ENCODE measurements at places on chromosomes 1 and 21.

GRCh38 chr1:116950517-116951199 lies 40.9 kb downstream of the PTGFRN start:
- DNase-seq = no peak

DNA sequence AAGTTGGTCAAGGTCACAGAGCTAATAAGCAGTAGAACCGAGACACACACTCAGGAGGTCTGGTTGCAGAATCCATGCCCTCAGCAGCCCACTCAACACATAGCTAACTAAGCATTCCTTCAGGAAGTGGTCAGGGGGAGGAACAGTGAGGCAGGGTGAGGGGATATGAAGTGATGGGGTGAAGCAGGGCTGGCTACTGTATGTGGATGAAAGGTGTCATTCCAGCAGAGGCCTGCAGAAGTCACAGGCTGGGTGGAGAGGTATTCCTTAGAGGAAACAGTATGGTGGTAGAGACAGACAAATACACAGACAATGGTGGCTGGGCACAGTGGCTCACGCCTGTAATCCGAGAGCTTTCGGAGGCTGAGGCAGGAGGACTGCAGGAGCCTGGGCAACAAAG lies 14.1 kb downstream of the TMCO4 start:
- no peak for DNase-seq

DNA sequence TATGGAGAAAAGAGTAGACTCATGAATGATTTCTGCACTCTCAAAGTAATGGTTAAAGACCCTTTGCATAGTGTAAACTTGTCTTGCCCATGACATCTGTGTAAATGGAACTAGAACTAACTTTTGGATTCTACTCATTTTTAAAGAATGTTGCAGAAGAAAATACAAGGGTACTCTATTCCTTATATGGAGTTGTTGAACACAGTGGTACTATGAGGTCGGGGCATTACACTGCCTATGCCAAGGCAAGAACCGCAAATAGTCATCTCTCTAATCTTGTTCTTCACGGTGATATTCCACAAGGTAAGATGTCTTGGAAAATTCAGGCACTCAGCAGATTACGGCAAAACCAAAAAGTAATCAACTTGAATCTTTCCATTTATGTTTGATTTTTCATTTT lies 19.8 kb downstream of the CCT8 start:
- no peak for DNase-seq

DNA sequence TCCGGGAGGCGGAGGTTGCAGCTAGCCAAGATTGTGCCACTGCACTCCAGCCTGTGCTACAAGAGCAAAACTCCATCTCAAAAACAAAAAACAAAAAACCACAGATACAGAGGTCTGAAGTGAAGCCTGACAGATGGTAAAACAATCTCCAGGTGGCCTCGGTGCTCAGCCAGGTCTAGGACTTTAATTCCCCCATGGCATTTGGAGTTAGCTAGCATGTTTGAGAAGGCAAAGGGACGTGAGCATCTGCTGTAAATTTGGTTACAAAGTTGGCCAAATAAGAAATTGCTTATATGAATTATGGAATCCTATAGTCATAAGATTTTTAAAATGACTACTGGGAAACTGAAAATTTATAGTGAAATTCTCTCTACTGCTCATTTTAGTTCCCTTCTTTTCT lies 98.3 kb upstream of the FMN2 start:
- no peak for DNase-seq

DNA sequence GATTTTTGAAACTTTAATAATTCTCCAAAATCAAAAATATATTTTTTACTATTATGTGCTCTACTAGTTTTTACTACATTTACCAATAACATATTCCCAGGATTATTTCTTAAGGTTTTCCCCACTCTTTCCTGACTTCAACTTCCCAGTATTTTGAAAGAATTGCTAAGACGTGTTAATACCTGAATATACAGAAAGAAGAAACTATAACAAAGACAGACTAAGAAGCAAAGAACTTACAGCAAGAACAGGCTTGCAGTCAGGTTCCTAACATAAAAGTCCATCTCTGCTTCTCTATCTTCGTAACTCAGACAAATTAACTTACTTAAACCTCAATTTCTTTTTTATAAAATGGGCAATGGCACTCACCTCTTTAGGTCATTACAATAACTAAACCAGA lies 63.2 kb downstream of the SRSF11 start:
- no peak for DNase-seq

DNA sequence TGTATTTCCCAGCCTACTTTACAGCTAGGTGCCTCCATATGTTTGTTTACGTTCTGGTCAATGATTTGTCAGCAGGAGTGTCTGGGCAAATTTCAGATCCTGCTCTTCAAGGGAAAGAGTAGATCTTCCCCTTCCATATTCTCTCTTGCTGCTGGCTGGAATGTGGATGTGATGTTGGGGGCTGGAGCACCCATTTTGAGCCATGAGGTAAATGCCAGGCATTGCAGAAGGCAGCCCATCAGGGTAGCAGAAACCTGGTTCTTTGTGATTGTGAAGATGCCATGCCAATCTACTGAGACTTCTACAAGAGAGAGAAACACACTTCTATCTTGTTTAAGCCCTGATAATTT lies 25.1 kb downstream of the RUNX1 start:
- no peak for DNase-seq

GRCh38 chr1:11847667-11848372 lies at the start of gene NPPA:
Gene NPPA, minus strand, starts transcription at chr1:11847783. Its CDS starts 99 bp downstream, at chr1:11847684.
- DNase-seq = no peak

DNA sequence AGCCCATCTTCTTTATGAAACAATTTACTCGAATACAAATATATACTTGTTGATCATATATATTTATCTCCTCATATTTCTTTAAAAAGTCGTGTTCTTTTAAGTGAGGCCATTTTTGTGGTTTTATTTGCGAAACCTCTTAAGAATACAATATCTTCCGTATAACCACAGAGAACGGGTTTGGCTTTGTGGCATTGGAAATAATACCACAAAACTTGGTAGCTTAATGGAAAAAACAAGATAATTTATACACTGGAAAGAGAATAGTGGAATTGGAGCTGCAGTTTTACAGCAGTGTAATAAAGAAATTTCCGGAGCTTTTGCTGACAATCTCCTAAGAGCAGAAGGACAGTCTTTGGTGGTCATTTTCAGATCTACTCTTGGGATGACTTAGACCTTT lies 29.4 kb downstream of the PTGFR start:
- no peak for DNase-seq

GRCh38 chr1:180353945-180354344 lies 123.9 kb downstream of the LHX4 start:
- no peak for DNase-seq

DNA sequence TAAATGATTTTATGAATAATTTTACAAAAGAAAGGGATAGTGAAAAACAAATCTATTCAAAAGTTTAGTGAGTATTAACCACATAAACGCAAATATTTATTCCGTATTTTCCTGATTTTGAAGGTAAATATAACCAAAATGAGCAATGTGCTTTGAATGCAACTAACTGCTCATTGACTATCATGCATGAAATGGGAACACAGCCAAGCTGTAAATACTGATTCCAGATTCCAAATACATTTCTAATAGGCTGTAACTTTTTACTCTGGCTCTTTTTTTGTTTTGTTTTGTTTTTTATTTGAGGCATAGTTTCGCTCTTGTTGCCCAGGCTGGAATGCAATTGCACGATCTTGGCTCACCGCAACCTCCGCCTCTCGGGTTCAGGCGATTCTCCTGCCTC lies 41.8 kb downstream of the SELENOF start:
- DNase-seq = no peak

DNA sequence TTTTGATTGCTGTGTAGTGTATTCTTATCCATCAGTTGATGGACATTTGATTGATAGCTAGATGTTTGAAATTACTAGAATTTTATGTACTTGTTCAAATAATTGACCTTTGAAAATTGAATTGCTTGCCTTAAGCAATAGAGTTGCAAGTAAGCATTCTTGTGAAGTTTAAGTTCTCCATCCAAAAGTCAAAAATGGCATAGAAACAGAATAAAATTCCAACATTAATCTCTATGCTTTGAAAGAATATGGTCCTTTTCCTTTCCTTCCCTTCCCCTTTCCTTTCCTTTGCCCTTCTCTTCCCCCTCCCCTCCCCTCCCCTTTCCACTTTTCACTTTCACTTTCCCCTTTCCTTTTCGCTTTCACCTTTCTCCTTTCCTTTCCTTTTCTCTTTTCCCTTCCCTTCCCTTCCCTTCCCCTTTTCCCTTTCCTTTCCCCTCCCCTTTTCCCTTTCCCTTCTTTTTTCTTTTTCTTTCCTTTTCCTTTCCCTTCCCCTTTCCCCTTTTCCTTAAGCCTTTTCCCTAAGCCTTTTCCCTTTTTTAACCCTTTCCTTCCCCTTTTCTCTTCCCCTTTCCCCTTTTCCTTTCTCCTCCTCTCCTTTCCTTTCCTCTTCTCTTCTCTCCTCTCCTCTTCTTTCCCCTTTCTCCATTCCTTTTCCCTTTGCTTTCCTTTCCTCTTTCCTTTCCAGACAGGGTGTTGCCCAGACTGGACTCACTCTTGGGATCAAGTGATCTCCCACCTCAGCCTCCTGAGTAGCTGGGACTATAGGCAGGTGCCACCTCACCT lies 67.4 kb downstream of the SASS6 start:
- DNase-seq = no peak

DNA sequence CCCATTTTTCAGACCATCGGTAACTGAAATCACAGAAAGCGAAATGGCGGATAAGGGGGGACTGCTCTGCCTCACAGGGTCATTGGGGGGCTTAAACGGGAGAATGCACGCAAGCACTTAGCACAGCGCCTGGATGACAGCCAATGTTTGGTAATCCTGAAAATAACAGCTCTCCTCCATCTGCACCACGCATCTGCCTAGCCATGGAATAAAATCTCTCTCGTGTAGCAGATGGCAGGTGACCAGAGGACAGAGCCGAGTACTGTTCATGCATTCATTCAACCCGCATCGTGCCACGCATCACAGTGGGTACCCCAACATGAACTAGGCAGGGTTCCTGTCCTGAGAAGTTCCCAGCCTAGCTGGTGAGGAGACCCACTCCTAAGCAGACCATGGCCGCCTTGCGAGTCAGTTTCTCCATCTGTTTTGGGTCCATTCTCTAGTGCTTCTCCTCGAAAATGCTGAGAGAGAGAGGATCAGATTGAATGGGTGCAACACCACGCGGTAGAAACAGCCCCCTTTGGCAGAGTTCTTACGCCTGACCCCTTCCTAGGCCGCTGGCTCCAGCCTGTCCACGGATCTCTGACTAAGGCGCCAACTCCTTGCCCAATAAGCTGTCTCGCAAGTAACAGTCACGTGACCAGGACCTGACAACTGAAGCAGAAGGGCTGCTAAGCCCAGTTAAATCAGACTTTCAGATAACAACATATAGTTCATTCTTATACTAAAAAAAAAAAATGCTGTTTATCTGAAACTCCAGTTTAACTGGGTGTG lies 7.3 kb downstream of the SLC1A7 start:
- no peak for DNase-seq
